ENCODE measurements at places on chromosomes 13 and 19. TPM values are rescaled to one million over a fixed set of nuclear protein-coding genes. Genes with fewer than 3 reads are reported as not detected.

The LMTK3 gene
- 24.0 TPM for total RNA-seq

The LILRB1 gene
- 3.6 TPM for total RNA-seq

GRCh38 chr19:1865172-1866010 lies 2.0 kb upstream of the KLF16 start:
- peak overlapping the region; percentile 39 for H3K4me3 ChIP-seq
- no peaks in the 10 kb centered on the region for H3K27me3 ChIP-seq
- no peaks in the 10 kb centered on the region for H3K36me3 ChIP-seq
- DNase-seq: no peak
- H3K27ac ChIP-seq: peak overlapping the region; percentile 51
- H3K4me1 ChIP-seq: peaks cover 41% of the 10 kb centered on the region

GRCh38 chr13:99315186-99315585 lies 8.0 kb upstream of the GPR183 start:
- H3K27me3 ChIP-seq: no peaks in the 10 kb centered on the region
- H3K36me3 ChIP-seq: peaks cover 14% of the 10 kb centered on the region
- peaks cover 54% of the 10 kb centered on the region for H3K4me1 ChIP-seq
- no peak for DNase-seq
- peak overlapping the region; percentile 91 for H3K27ac ChIP-seq
- peak overlapping the region; percentile 35 for H3K4me3 ChIP-seq

DNA sequence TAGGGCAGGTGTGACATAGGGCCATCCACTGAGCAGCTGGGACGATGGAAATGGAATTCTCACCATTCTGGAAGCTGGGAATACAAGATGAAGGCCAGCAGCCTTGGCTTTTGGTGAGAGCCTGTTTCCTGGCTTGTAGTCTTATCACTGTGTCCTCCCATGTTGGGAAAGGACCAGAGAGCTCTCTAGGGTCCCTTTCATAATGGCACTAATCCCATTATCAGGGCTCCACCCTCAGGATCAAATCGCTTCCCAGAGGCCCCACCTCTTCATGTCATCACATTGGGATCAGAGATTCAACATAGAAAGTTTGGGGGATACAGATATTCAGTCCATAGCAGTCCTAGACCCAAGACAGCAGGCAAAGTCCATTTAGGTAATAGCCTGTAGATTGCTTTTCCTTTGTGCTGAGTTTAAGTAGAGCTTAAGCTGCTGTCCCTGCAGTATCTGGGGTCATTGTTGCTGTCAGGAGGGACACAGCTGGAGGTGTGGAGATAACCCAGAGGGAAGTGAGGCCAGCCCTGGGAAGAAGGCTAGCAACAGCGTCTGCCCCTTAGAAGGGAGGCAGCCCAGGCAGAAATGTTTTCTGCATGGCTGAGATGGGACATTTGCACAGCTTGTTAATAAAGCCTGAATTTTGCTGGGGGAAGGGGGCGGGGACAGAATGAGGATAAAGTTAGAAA lies 136.5 kb upstream of the GPR12 start:
- no peak overlapping the region for H3K27ac ChIP-seq
- H3K4me3 ChIP-seq: no peak overlapping the region
- H3K27me3 ChIP-seq: peaks cover 21% of the 10 kb centered on the region
- H3K36me3 ChIP-seq: no peaks in the 10 kb centered on the region
- no peak for DNase-seq
- H3K4me1 ChIP-seq: no peaks in the 10 kb centered on the region

The GET3 gene
- total RNA-seq: 34.1 TPM

- no peak for DNase-seq
- H3K4me1 ChIP-seq: peaks cover 52% of the 10 kb centered on the region
- H3K4me3 ChIP-seq: no peak overlapping the region
- H3K27ac ChIP-seq: peak overlapping the region; percentile 59
- no peaks in the 10 kb centered on the region for H3K27me3 ChIP-seq
These were observed 87.4 kb upstream of the UBL3 start for GRCh38 chr13:29937841-29938240.

The DACT3 gene
- 0.37 TPM for total RNA-seq

Measured in T-cell (primary cell).